ENCODE measurements at places on chromosomes 6 and 20. TPM values are rescaled to one million over a fixed set of nuclear protein-coding genes. Genes with fewer than 3 reads are reported as not detected.

The CD93 gene
- 20.3 TPM for total RNA-seq

DNA sequence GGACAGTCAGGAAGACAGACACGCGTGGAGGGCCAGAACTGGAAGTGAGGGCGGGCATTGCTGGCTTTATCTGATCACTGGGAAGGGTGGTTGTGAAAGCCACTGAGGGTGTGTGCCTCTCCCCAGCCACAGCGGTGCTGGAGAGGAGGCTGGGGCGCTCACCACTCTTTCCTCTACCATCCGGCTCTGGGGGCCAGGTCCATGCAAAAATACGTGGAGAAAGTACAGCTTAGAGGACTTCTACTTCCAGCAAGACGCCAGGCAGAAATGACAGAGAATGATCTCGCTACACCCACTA, 148.8 kb upstream of the RPS6KA2 start:
- no peak for DNase-seq

DNA sequence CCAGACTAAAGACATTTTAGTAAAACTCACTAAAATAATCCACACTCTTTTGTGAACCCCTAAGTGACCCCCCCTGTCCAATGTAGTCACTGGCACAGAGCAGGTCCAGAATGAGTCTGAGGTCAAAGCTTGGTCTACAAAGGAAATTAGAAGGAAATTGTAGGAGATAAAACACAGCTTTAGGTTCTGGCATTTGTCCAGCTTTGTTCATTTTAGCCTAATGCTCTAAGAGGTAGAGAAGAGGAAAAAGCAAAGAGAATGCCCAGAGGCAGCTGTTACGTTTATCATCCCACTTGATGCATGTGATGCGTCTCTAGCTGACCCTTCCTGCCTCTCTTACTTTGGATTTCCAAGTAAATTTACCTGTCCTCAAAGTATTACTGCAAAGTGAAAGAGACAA, 62.5 kb downstream of the CNKSR3 start:
- DNase-seq = no peak

GRCh38 chr6:130020073-130020906, 1.9 kb downstream of the L3MBTL3 start:
- peak; percentile 48 for DNase-seq

- no peak for DNase-seq
These were observed 559.5 kb upstream of the PTCHD4 start for GRCh38 chr6:48670546-48670945.

DNA sequence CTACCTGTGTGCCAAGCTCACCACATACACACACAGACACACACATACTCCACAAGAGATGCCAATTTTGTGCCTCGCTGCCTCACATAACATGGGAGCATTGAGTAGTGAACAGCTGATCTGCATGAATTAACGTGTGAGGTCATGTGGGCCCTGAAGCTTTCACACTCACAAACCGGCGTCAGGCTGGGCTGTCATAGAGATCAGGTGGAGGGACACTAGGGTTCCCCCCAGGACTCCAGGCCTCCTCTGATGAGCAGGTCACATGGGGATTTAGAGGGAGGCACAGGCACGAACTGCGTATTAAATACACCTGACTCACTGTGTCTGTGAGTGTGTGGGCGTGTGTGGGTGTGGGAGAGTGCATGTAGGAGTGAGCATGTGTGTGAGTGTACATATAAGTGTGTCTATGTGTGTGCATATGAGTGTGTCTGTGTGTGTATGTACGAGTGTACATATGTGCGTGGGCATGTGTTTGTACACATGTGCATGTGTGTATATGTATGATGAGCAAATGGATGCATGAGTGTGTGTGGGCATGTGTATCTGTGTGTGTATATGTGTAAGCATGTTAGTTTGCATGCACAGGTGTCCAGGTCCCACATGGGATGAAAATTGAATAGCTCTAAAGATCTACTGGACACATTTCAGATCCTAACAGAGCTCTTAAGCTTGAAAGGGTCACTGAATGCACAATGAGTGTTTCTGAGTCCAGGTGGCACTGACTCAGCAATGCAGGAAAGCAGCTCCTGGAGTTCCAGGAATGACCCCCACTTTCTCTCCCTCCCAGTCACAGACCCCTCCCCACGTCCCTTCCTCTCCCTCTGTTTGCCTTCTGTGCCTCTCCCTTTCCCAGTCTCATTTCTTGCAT, 336.6 kb downstream of the PREX1 start:
- peak; percentile 8 for DNase-seq
